Pancreas (tissue), 10 donors: ENCODE measurements at places on chromosomes 16 and 17. TPM values are rescaled to one million over a fixed set of nuclear protein-coding genes. Genes with fewer than 3 reads are reported as not detected.

DNA sequence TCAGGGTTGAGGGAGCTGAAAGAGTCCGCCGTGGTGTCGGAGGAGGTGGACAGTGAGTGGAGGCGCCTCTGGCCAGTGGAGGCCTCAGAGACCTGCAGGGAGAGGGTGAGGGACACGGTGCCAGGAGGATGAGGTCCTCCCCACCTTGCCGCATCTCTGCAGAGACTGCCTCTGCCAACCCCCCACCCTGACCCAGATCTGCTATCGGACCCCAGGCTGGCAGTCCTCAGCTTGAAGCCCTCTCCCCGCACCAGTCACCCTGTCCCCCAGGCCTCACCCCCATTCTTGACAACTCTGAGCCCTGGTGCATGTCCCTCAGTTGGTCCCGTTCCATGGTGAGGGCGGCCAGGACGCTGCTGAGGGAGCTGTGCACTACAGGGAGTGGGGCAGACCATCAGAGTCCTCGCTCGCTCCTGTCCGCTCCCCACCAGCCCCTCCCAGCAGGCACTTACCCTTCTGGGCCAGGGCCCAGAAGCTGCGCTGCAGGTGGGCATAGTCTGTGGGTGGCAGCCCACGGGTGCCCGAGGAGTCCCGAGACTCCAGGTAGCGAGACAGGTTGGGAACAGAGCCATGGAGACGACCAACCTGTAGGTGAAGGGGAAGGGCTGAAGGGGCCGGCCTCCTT lies 5.4 kb downstream of the OSBPL7 start:
- no peak overlapping the region for H3K27ac ChIP-seq
- peaks cover 14% of the 10 kb centered on the region for H3K36me3 ChIP-seq
- peak; percentile 9 for DNase-seq
- H3K4me3 ChIP-seq, result no peak overlapping the region
- peaks cover 20% of the 10 kb centered on the region for H3K4me1 ChIP-seq

DNA sequence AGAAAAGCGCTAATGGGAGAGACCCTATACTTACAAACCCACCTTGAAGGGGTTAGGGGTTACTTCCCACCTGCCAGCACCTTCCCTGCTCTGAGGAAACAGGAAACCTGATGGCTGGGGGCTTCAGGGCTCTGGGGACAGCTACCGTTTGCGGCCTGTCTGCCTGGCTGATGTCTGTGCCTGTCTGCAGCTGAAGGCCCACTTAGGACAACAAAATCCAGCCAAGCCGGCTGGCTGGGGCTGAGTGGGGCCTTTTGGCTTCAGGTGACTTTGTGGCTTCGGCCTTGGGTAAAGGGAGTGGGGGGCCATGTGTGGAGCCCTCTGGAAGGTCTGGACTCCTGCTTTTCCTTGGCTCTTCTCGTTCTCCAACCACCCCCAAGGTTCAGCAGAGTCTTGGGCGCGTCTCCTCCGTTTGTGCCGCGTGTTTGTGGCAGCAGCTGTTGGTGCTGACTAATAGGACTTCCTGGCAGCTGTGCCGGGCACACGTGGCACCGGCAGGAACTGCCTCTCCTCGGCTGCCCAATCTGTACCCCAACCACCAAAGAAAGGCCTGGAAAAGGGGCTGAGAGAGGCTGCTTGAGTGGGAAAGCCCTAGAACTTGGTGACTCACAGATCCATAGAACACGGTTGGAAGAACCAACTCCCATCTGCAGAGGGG lies 186.7 kb downstream of the MSI2 start:
- DNase-seq, result no peak
- H3K4me1 ChIP-seq, result no peaks in the 10 kb centered on the region
- no peak overlapping the region for H3K4me3 ChIP-seq
- H3K27ac ChIP-seq, result no peak overlapping the region
- H3K27me3 ChIP-seq, result no peaks in the 10 kb centered on the region
- H3K36me3 ChIP-seq, result no peaks in the 10 kb centered on the region

DNA sequence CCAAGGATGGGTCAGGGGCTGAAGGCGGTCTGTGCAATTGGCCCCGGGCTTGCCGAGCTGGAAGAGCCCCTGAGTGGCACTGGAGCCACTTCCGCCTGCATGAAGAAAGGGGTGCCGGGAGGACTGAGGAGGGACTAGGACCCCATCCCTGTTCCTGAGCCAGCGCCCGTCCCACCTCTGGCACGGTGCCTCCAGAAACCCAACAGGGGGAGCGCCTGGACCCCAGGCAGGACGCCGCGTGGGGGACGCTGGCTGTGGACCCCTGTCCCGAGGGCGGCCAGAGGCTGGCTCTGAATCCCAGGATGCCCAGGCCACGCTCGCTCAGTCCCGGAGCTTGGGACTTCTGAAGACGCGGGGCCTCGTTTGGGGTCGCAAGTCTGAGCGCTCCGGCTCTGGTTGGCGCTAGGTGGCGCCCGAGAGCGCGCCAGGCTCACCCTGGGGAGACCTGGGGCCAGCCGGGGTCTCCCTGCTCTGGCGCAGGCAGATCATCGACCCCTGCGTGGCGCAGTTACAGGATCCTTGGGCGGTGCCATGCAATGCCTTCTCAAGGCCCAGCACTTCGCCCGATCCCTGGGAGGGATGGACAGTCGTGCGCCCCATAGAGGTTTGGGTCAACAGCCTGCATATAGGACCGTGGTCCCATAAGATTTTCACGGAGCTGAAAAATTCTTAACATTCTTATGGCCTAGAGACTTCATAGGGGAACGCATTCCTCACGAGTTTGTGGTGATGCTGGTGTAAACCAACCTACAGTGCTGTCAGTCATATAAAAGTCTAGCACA lies 58.5 kb upstream of the CREBBP start:
- peak; percentile 51 for DNase-seq
- H3K27ac ChIP-seq, result no peak overlapping the region
- H3K4me1 ChIP-seq, result no peaks in the 10 kb centered on the region
- H3K27me3 ChIP-seq, result no peaks in the 10 kb centered on the region

DNA sequence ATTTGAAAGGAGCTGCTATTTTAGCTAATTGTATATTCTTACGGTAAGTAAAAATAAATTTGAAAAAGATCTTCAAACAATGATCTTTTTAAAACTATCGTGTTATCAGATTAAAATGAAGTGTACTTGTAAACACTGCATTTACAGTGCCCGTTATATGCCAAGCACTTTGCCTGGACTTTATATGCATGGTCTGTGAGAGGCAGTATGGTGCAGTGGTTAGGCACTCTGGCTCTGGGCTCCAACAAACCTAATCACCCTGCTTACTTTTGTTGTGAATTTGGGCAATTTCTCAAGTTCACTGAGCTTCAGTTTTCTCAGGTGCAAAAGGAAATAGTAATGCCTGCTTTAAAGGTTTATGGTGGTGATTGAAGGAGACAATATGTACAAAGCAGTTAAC lies 1.4 kb downstream of the PMP22 start:
- no peak overlapping the region for H3K4me3 ChIP-seq
- no peaks in the 10 kb centered on the region for H3K27me3 ChIP-seq
- no peak for DNase-seq
- no peaks in the 10 kb centered on the region for H3K36me3 ChIP-seq

- peak overlapping the region; percentile 72 for H3K27ac ChIP-seq
- H3K4me1 ChIP-seq, result peaks cover 4% of the 10 kb centered on the region
- peak overlapping the region; percentile 100 for H3K4me3 ChIP-seq
Observed at GRCh38 chr16:88705801-88706228, 393 bp downstream of the RNF166 start.

DNA sequence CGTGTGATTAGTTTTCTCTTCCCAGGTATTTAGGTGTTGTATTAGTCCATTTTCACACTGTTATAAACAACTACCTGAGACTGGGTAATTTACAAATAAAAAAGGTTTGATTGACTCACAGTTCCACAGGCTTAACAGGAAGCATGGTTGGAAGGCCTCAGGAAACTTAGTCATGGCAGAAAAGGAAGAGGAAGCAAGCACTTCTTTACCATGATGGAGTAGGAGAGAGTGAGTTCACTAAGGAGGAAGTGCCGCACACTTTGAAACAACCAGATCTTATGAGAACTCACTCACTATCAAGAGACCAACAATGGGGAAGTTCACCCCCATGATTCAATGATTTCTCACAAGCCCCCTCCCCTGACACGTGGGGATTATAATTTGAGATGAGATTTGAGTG lies 1343.7 kb upstream of the GOT2 start:
- no peaks in the 10 kb centered on the region for H3K4me1 ChIP-seq
- DNase-seq, result no peak
- H3K36me3 ChIP-seq, result no peaks in the 10 kb centered on the region
- no peak overlapping the region for H3K27ac ChIP-seq

- H3K36me3 ChIP-seq, result peaks cover under 1% of the 10 kb centered on the region
- H3K4me3 ChIP-seq, result no peak overlapping the region
- no peak overlapping the region for H3K27ac ChIP-seq
- no peak for DNase-seq
- H3K4me1 ChIP-seq, result no peaks in the 10 kb centered on the region
- H3K27me3 ChIP-seq, result no peaks in the 10 kb centered on the region
Observed at GRCh38 chr17:35006345-35006744, 26.0 kb downstream of the LIG3 start.

- H3K27me3 ChIP-seq, result no peaks in the 10 kb centered on the region
- H3K4me1 ChIP-seq, result no peaks in the 10 kb centered on the region
- H3K4me3 ChIP-seq, result no peak overlapping the region
- peaks cover 13% of the 10 kb centered on the region for H3K36me3 ChIP-seq
- peak; percentile 84 for DNase-seq
Observed at GRCh38 chr16:4402439-4403132, 13.8 kb downstream of the CORO7 start.

DNA sequence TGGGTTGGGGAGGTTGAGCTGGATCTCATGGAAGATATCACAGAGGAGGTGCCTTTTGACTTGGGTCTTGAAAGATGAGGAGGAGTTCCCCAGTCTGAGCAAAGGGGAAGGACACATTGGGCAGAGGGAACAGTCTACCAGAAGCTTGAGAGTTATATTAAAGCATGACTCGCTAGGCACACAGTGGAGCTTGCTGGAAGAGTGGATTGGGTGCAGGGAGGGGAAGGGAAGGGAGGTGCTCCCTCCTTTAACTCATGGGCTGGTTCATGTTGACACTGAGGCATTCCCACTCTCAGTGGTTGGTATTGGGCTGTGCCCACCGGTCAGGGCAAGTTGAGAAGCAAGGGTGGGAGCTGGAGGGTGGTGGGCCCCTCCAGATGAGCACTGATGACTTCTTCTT lies 5.9 kb downstream of the TMEM98 start:
- peaks cover 8% of the 10 kb centered on the region for H3K4me1 ChIP-seq
- no peak for DNase-seq
- H3K27me3 ChIP-seq, result no peaks in the 10 kb centered on the region
- H3K36me3 ChIP-seq, result peaks cover 7% of the 10 kb centered on the region
- H3K27ac ChIP-seq, result no peak overlapping the region

DNA sequence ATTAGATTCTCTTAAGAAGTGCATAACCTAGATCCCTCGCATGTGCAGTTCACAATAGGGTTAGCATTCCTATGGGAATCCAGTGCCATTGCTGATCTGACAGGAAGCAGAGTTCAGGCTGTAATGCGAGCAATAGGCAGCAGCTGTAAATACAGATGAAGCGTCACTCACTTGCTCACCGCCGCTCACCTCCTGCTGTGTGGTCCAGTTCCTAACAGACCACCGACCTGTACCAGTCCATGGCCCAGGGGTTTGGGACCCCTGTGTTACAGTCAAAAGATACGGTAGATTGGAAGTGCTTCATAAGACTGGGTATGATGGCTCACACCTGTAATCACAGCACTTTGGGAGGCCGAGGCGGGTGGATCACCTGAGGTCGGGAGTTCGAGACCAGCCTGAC lies 2.8 kb downstream of the STAT5A start:
- no peaks in the 10 kb centered on the region for H3K4me1 ChIP-seq
- no peak overlapping the region for H3K4me3 ChIP-seq
- peak; percentile 32 for DNase-seq
- no peaks in the 10 kb centered on the region for H3K27me3 ChIP-seq
- no peaks in the 10 kb centered on the region for H3K36me3 ChIP-seq
- no peak overlapping the region for H3K27ac ChIP-seq

DNA sequence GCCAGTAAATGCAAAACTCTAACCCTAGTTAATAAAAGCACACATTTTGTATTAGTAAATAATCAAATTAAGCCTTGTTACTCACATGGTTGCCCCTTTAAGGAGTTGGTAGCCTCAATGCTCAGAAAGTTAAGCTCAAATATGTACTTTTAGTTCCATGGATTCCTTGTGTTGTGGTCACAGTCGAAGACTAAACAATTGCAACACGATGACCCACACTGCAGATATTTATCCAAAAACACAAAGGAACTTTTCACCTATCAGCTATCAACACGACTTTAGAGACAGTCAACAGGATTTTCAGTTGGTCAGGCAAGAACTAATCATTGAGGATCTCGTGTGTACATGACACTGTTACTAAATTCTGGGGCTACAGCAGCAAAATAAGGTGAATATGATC lies 47.4 kb upstream of the NUDT7 start:
- H3K4me1 ChIP-seq, result no peaks in the 10 kb centered on the region
- H3K27ac ChIP-seq, result no peak overlapping the region
- DNase-seq, result no peak
- H3K27me3 ChIP-seq, result peaks cover 7% of the 10 kb centered on the region
- H3K36me3 ChIP-seq, result no peaks in the 10 kb centered on the region

GRCh38 chr16:77744141-77744540 lies 21.8 kb downstream of the NUDT7 start:
- H3K4me1 ChIP-seq, result no peaks in the 10 kb centered on the region
- no peak for DNase-seq
- H3K27ac ChIP-seq, result no peak overlapping the region
- H3K27me3 ChIP-seq, result no peaks in the 10 kb centered on the region
- no peak overlapping the region for H3K4me3 ChIP-seq

The TERB1 gene
- not detected for total RNA-seq

The TNFRSF13B gene
- not detected for total RNA-seq

The CRYBA1 gene
- total RNA-seq, result not detected

The SPNS3 gene
- total RNA-seq, result 0.69 TPM

The RAB11FIP4 gene
- total RNA-seq, result 42.7 TPM
